GM20000 (cell line): ENCODE measurements at places on chromosomes 1 and 21.

GRCh38 chr1:86515597-86515996 lies 31.3 kb upstream of the CLCA4 start:
- DNase-seq: no peak

- no peak for DNase-seq
These were observed 84.3 kb downstream of the PTGS2 start for GRCh38 chr1:186595969-186596368.

- no peak for DNase-seq
These were observed 569.1 kb downstream of the NPHP4 start for GRCh38 chr1:5423109-5423508.

DNA sequence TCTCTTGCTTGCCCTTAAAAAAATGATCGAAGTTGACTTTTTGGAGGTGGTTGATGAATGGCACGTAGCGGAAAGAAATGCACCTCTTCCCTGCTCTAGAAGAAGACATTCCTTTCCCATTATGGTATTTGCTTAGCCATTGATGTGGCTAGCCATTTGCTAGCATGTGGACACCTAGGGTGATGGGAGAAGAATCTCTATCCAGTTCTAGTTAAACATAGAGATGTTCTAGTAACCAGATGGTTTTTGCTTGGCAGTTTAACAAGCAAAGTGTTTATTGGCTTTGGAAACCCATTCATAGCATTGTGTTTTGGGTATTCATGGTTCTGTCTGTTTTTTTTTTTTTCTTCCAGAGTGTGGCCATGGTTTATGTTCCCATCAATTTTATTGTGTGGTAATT lies 78.9 kb downstream of the KCNJ6 start:
- DNase-seq: no peak

DNA sequence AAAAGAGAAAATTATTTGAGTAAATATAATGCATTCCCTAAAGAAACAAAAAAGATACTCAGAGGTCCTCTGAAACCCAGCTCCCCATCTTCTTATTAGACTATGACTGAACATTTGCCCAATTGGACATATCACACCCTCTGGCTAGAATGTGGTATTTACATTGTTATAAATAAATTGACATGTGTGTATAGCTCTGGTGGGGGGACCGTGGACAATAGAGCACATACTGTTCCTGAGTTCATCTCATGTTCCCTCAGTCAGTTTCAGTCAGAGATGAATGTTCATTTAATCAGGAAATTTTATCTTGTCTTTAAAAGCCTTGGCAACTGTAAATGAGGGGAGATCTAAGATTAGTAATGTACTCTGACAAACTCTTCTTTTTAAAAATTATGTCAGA lies 459.3 kb upstream of the ADAMTS5 start:
- DNase-seq: no peak

GRCh38 chr1:59499943-59500569 lies 203.2 kb downstream of the FGGY start:
- no peak for DNase-seq
